ENCODE measurements at places on chromosomes 5 and 9. TPM values are rescaled to one million over a fixed set of nuclear protein-coding genes. Genes with fewer than 3 reads are reported as not detected.

Gene NME5
- 7.9 TPM for total RNA-seq

- no peak for DNase-seq
These were observed 81.0 kb downstream of the DAPK1 start for GRCh38 chr9:87578625-87579024.

- peak; percentile 45 for DNase-seq
These were observed 214.7 kb downstream of the GAS1 start for GRCh38 chr9:86732514-86733171.

GRCh38 chr9:95344735-95345325 lies 27.3 kb upstream of the FANCC start:
- DNase-seq, result no peak

- DNase-seq, result no peak
These were observed 66.4 kb downstream of the POU5F2 start for GRCh38 chr5:93674866-93675459.

GRCh38 chr9:109883623-109884022 lies 103.6 kb downstream of the PALM2AKAP2 start:
- DNase-seq, result no peak

DNA sequence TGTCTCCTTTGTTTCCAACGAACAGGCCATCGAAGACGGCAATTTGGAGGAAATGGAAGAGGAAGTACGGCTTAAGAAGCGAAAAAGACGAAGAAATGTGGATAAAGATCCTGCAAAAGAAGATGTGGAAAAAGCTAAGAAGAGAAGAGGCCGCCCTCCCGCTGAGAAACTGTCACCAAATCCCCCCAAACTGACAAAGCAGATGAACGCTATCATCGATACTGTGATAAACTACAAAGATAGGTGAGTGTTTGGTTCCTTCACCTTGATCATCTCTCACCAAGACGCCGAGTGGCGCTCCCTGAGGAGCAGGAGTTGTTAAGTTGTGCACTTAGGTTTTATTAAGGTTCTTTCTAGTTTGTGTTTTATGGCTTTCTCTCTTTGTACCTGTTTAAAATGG lies 146.5 kb downstream of the SMARCA2 start:
- no peak for DNase-seq

GRCh38 chr9:106830527-106831150 lies 32.3 kb upstream of the ZNF462 start:
- DNase-seq, result no peak

Gene TGFBR1
- 87.8 TPM for total RNA-seq

DNA sequence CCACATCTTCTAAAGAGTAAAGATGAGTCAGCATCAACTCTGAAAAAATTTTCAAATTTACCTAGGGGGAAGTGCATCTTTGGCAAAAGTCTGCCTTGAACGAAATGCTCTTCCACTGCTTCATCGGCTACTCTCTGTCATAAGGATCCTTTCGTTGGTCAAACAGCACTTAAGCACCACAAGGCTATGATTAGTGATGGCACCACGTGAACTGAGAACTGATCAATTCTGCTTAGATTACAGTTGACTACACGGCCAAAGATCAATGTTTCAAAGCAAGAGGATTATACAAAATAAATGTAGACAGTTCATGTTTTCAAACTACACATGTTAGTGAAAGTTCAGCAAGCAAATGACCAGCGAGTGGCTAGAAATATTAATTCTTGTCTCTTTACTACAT lies 9.4 kb downstream of the JAKMIP2 start:
- no peak for DNase-seq

- DNase-seq, result no peak
These were observed 172.4 kb downstream of the DMRT2 start for GRCh38 chr9:1222511-1222910.

GRCh38 chr5:109769597-109770291 lies 80.0 kb downstream of the MAN2A1 start:
- no peak for DNase-seq

Gene IL4
- not detected for total RNA-seq

GRCh38 chr5:119470851-119471451 lies 18.7 kb downstream of the HSD17B4 start:
- DNase-seq, result no peak

GRCh38 chr5:64666078-64666477 lies 24.2 kb upstream of the SHISAL2B start:
- DNase-seq, result no peak

- peak; percentile 62 for DNase-seq
These were observed 582.3 kb downstream of the CAAP1 start for GRCh38 chr9:26310294-26310693.

DNA sequence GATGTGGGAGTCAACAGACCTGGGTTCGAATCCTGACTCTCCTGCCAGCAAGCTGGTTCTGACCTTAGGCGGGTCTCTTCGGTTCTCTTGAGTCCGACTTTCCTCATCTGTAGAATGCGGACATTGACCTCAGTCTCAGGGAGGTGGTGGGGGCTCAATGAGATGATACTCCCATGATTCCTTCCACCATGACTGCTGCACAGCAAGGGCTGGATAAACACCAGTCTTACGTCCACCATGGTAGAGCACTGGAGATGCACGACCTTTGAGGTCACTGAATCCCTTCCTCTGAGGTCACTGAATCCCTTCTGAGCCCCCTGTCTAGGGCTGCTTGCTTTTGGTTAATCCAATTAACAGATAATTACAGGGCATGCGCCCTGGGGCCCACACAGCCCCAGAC lies 12.5 kb upstream of the SMIM23 start:
- no peak for DNase-seq

DNA sequence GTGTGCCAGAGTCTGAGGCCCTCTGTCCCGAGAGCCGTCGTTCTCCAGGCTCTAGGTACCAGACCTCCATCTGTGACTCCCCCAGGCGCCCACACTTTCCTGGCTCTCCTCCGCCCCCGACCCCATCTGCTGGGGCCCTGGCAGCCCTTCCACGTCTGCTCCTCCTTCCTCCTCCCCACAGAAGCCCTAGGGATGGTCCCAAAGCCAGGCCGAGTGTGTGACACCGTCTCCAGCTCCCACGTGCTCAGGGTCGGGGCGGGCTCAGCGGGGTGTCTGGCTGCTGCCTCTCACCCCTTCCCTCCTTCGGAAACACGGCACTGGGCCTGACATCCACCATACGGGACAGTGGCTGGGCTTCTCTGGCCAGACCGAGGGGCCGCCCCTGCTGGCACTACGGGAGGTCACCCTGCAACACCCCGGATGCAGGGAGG lies 20.5 kb upstream of the SLC6A19 start:
- DNase-seq, result no peak

GRCh38 chr9:35697486-35697885 lies 7.8 kb upstream of the TPM2 start:
- no peak for DNase-seq

- DNase-seq, result no peak
These were observed 129.1 kb downstream of the CACNA1B start for GRCh38 chr9:138006576-138007233.

- no peak for DNase-seq
These were observed 46.4 kb downstream of the ERP44 start for GRCh38 chr9:100052375-100052774.
